ENCODE measurements at places on chromosomes 6 and 20. TPM values are rescaled to one million over a fixed set of nuclear protein-coding genes. Genes with fewer than 3 reads are reported as not detected.

The TENT5A gene
- 3.1 TPM for total RNA-seq

The PLG gene
- 0.69 TPM for total RNA-seq

The SCRT2 gene
- not detected for total RNA-seq

The LGSN gene
- 0.40 TPM for total RNA-seq

The COL11A2 gene
- total RNA-seq: 1.1 TPM

The PPDPF gene
- total RNA-seq: 242 TPM

The SLC4A11 gene
- total RNA-seq: 2.4 TPM

The STK4 gene
- total RNA-seq: 205 TPM

The BTBD9 gene
- total RNA-seq: 19.8 TPM

- H3K4me1 ChIP-seq: peaks cover 7% of the 10 kb centered on the region
- no peaks in the 10 kb centered on the region for H3K27me3 ChIP-seq
- H3K36me3 ChIP-seq: peaks cover 4% of the 10 kb centered on the region
- H3K4me3 ChIP-seq: no peak overlapping the region
- no peak overlapping the region for H3K27ac ChIP-seq
Measured at GRCh38 chr6:11404081-11404480, 133.5 kb upstream of the TMEM170B start.

DNA sequence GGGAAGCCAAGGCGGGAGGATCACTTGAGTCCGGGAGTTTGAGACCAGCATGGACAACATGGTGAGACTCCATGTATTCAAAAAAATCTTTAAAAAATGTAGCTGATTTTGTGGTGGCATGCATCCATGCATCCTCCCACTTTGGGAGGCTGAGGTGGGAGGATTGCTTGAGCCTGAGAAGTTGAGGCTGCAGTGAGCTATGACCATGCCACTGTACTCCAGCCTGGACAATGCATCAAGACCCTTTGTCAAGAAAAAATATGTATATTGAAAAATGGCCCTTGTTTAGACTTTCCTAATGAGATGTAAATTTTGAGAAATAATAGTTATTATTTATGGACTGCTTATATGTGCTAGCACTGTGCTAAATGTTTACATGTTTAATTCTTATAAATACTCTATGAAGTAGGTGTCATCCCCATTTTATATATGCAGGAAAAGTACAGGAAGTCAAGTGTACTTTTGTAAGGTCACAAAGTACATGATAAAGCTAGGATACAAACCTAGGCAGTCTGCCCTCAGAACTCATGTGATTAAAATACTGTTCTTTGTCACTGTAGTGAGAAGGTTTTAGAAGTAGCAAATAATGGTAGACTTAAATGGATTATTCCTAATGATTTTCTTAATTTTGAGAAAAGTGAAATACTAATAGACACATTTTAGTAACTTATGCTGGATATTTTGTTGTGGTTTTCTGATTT is 58.8 kb downstream of the ITCH start:
- H3K4me3 ChIP-seq: no peak overlapping the region
- peaks cover 1% of the 10 kb centered on the region for H3K4me1 ChIP-seq
- DNase-seq: no peak
- H3K27me3 ChIP-seq: no peaks in the 10 kb centered on the region
- H3K27ac ChIP-seq: no peak overlapping the region

GRCh38 chr6:136303516-136303915 is 13.9 kb upstream of the BCLAF1 start:
- no peak overlapping the region for H3K4me3 ChIP-seq
- no peaks in the 10 kb centered on the region for H3K4me1 ChIP-seq
- DNase-seq: no peak
- no peaks in the 10 kb centered on the region for H3K36me3 ChIP-seq
- H3K27me3 ChIP-seq: peaks cover 8% of the 10 kb centered on the region

GRCh38 chr6:159279790-159280277 is 110.6 kb downstream of the FNDC1 start:
- H3K4me3 ChIP-seq: no peak overlapping the region
- H3K27ac ChIP-seq: no peak overlapping the region
- peaks cover 7% of the 10 kb centered on the region for H3K27me3 ChIP-seq

DNA sequence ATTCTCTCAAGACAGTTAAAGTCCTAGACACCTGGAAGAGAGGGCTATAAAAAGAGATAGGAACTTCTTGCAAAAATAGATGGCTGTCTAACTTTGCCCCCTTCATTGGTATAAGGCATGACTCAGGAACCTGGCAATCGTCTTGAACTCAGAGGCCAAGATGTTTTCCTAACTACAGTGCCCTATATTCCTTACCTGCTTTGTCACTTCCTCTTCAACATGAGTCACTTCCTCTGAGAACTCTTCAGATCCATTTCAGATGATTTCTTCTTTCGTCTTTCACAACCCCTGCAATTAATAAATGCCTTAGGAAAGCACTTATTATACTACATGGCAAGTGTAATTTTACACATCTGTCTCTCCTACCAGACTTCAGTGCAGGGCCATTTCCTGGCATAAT is 83.5 kb downstream of the HAO1 start:
- H3K36me3 ChIP-seq: no peaks in the 10 kb centered on the region
- H3K4me3 ChIP-seq: no peak overlapping the region
- peaks cover 3% of the 10 kb centered on the region for H3K4me1 ChIP-seq
- H3K27ac ChIP-seq: no peak overlapping the region
- no peaks in the 10 kb centered on the region for H3K27me3 ChIP-seq

DNA sequence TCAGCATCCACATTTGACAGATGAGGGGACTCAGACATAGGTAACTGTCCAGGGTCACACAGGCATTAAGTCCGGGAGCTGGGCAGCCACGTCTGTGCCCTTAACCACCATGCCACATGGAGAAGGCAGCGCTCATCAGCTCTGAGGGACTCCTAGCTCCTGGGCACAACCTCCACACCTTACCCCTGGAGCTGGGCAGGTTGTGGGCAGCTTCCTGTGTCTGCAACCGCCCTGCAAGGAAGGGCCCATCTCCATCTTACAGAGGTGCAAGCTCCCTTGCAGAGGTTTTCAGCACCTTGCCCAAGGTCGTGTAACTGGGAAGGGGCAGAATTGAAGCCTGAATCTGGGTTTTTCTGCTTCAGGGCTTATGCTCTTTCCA is 7.9 kb downstream of the CCDC167 start:
- no peak overlapping the region for H3K4me3 ChIP-seq
- H3K27ac ChIP-seq: no peak overlapping the region
- H3K4me1 ChIP-seq: peaks cover 28% of the 10 kb centered on the region

DNA sequence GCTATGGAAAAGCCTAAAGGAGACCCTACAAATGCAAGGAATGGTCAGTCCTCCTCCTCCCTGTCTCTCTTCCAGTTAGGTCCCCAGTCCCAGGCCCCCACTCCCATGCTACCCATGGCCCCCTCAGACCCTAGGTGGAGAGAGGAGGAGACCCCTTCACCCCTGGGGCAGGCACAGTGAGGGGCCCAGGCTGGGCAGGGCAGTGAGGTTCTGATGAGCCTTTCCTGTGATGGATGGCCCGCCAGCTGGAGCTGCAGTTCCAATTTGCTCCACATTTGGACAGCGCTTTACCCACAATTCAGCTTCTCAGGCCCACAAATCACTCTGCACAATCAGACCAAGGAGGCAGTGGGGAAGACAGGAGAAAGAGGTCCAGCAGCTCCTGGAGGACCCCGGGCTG is 37.3 kb upstream of the MLN start:
- no peak for DNase-seq
- no peak overlapping the region for H3K27ac ChIP-seq
- peaks cover 31% of the 10 kb centered on the region for H3K27me3 ChIP-seq
- no peak overlapping the region for H3K4me3 ChIP-seq

GRCh38 chr20:47334022-47334551 is 22.4 kb downstream of the ZMYND8 start:
- peak overlapping the region; percentile 2 for H3K4me3 ChIP-seq
- H3K27ac ChIP-seq: no peak overlapping the region
- peaks cover 36% of the 10 kb centered on the region for H3K4me1 ChIP-seq

- H3K27ac ChIP-seq: no peak overlapping the region
- peaks cover 6% of the 10 kb centered on the region for H3K4me1 ChIP-seq
- no peak for DNase-seq
- peaks cover 59% of the 10 kb centered on the region for H3K36me3 ChIP-seq
Measured at GRCh38 chr6:24847402-24847801, 48.7 kb upstream of the ARMH2 start.

DNA sequence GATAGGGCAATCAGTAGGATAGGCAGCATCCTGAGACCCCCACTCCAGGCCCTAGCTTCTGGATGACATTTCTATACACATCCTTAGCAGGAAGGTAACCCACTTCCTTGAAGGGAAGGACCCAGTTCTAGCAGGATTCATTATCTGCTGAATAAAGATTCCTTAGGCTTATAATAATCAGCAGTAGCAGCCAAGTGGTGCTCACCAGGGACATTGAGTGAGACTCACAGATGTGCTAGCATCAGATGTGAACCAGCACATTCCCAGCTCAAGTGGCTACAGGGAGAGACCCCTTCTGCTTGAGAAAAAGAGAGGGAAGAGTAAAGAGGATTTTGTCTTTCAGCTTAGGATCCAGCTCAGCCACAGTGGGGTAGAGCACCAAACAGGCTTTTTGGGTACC is 244.8 kb upstream of the UFL1 start:
- H3K4me1 ChIP-seq: no peaks in the 10 kb centered on the region
- H3K27me3 ChIP-seq: no peaks in the 10 kb centered on the region
- H3K4me3 ChIP-seq: no peak overlapping the region

- peaks cover 24% of the 10 kb centered on the region for H3K4me1 ChIP-seq
- no peak for DNase-seq
- H3K4me3 ChIP-seq: no peak overlapping the region
Measured at GRCh38 chr20:36654506-36654905, 8.5 kb upstream of the SLA2 start.

DNA sequence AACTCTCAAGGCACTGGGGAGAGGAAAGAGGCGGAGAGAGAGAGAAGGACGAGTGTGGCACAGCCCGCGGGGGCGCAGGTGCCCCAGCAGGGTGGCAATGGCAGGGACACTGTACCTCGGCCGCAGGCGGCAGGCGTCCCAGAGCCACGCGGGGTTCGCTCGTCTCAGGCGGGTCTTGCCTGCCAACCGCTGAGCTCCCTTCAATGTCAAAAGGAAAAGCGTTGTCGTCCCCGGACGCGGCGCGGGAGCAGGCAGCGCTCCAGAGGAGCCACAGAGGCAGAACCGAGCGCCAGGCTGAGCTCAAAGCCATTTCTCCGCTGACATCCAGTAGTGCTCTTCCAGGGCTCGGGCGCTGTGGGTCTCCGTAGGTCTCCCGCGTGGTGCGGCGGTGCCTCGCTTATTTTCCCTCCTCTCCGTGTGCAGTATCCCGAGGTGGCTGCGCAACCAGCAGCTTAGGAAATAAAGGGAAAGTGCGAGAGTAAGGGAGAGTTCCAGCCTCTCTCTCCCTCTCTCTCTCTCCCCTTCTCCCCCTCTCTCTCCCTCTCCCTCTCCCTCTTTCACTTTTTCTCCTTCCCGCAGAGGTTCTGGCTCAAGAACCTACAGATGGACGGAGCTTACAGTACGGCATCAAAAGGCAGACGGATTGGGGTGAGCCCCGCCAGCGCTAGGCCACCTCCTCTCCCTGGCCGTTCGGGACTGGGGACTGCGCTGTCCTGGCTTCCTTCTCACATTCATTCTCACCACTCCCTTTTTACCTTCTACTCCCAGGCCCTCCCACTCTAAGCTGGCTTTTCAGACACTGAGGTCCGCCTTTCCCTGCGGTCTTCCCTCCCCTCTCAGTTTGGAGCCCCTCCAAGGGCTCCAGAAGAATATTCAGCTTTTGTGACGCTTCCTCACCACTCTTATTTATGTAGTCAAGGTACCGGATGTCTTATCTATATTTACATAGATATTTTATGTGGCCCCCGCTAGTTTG is at the start of gene LAMA4:
Gene LAMA4 (minus strand): TSS at position 727 of the 976 bp plus-strand sequence. CDS start 417 bp downstream, at position 310.
- H3K27ac ChIP-seq: no peak within 1 kb of the TSS
- H3K4me3 ChIP-seq: peak within 1 kb of the TSS; percentile 73
- H3K4me1 ChIP-seq: peaks cover 14% of the 10 kb centered on the region
- peak; percentile 45 for DNase-seq
- H3K36me3 ChIP-seq: no peaks in the 10 kb centered on the region
- peaks cover 74% of the 10 kb centered on the region for H3K27me3 ChIP-seq

- H3K27ac ChIP-seq: no peak overlapping the region
- H3K27me3 ChIP-seq: peaks cover 1% of the 10 kb centered on the region
- no peak overlapping the region for H3K4me3 ChIP-seq
- peaks cover 21% of the 10 kb centered on the region for H3K4me1 ChIP-seq
- DNase-seq: no peak
Measured at GRCh38 chr20:45344168-45344860, 3.9 kb downstream of the SDC4 start.

GRCh38 chr6:135638108-135638507 is 140.6 kb upstream of the AHI1 start:
- H3K36me3 ChIP-seq: peaks cover 1% of the 10 kb centered on the region
- no peaks in the 10 kb centered on the region for H3K27me3 ChIP-seq
- no peak overlapping the region for H3K4me3 ChIP-seq
- DNase-seq: no peak

GRCh38 chr20:2879146-2879545 is 5.9 kb downstream of the PTPRA start:
- peaks cover 19% of the 10 kb centered on the region for H3K36me3 ChIP-seq
- no peak overlapping the region for H3K27ac ChIP-seq
- no peak for DNase-seq

All from activated naive CD8-positive, alpha-beta T cell treated with anti-CD3 and anti-CD28 coated beads, Interleukin-2, amount 10 ng/mL, durations not matched to agents 7 days and 5 days (primary cell).